ENCODE measurements at places on chromosomes 7 and 10.

DNA sequence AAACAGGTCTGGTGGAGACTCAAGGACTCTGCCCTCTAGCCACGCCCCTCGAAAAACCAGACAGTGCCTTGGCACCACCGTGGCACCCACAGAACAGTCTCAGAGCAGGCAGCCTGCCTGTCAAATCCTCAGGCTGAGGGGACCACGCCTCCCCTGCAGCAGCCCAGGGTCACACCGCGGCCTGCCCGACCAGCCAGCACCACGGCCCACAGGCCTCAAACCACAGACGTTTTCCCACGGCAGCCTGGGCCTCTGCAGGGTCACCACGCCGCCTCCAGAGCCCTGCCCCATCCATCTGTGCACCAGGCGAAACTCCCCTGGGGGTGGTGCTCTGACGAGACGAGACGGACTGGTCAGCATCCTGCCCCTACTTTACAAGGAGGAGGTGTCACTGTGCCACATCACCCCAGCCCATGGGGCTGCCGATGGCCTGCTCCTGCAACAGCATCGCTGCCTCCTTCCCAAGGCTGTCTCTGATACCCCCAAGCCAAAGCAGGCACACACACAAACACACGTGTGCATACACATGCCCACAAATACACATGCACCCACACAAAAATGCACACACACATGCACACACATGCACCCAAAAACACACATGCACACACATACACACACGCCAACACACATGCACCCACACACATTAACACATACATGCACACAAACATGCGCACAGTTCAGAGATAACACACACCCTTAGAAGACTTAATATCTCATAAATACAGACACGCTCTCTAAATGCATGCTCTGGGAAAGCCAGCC is 24.6 kb downstream of the PAPOLB start:
- DNase-seq: no peak

- DNase-seq: peak; percentile 10
Measured at GRCh38 chr7:12322284-12322902, 81.3 kb downstream of the VWDE start.

GRCh38 chr7:132152131-132152889 is 424.0 kb downstream of the PLXNA4 start:
- DNase-seq: no peak

- DNase-seq: no peak
Measured at GRCh38 chr10:92239600-92240288, 51.1 kb downstream of the CPEB3 start.

DNA sequence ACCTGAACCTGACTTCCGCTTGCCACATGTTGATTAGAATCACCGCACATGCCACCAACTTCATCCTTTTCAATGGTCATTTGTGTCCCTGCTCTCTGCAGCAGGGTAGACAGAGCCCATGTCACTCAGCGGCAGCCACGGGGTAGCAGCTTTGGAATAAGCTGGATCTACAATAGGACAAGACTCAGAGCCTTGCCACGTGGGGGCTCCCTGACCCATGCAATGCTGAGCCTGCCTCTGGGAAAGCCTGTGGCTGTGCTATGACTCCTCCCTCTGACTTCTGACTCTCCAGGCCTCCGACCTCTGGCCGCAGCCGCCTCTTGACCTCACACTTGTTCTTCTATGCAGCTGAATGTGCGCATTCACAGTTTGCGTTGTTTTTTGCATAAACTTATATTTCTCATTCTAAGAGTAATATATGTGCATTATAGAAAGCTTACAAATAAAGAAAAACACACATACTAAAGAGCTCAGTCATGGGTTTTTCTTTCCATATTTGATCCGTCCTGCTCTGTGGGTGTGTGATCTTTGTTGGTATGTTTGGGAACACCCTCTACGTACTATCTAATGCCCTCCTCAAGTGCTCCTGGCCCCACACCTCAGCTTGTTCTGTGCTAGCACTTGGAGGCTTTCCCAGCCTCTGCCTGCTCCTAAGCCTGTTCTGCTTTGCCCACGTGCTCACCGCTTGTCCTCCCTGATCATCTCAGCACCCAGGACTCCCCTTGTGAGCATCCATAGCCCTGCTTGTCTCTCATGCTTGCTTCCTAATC is 198.0 kb upstream of the MKI67 start:
- no peak for DNase-seq

DNA sequence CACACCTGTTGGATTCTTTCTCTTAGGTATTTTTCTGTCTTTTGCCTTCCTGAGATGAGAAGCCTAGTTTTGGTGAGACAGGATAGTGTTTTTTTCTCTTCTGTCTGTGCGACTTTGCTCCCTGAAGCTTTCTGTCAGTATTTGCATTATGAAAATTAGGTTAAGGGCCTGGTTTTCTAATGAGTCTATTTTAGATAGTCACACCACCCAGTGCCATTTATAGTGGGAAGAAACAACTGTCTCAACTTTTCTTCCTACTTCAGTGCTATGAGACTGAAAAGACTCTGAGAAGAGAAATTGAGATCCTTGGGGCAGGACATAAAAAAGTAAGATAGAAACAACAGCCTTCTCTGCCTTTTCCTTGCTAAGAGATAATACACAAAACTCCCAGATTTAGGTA is 53.6 kb downstream of the MINPP1 start:
- DNase-seq: no peak

- DNase-seq: no peak
Measured at GRCh38 chr10:58150290-58150689, 117.4 kb downstream of the IPMK start.

- no peak for DNase-seq
Measured at GRCh38 chr7:21642422-21642821, 99.6 kb downstream of the DNAH11 start.

DNA sequence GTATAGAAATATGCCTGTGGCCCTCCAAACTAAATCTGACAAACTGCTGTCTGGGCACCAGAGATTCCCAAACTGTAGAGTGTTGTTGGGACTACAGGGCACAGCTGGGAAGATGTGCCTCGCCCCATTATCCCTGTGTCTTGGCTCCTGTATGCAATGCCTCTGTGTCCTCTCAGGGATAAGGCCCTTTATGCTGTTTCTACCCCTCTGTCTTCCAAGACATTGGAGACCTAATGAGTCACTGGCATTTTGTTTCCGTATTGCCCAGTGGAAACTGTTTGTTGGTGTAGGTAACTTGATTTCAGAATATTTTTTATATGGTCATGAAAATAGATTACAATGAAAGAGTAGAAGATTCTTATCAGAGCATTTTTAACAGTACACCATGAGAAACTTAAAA is 183.2 kb downstream of the GLI3 start:
- DNase-seq: no peak

DNA sequence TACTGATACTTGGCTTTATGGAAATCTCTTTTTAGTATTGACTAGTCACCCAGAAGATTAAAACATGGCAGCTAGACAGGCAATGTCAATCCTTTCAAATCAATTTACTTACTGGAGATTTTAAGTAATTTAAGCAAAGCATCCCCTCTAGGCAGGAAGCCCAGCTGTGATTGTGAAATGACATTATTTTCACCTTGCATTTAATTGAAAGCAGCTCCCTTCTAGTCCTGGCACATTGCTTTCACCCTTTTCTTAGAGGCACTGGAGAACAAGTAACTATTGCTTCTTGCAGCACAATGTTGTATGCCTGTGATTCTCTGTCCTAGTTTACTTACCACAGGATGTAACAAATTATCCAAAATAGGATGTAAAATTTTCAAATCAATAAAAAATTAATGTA is 13.3 kb downstream of the ST7 start:
- DNase-seq: no peak

GRCh38 chr7:140685407-140686087 is 11.0 kb upstream of the NDUFB2 start:
- DNase-seq: no peak

DNA sequence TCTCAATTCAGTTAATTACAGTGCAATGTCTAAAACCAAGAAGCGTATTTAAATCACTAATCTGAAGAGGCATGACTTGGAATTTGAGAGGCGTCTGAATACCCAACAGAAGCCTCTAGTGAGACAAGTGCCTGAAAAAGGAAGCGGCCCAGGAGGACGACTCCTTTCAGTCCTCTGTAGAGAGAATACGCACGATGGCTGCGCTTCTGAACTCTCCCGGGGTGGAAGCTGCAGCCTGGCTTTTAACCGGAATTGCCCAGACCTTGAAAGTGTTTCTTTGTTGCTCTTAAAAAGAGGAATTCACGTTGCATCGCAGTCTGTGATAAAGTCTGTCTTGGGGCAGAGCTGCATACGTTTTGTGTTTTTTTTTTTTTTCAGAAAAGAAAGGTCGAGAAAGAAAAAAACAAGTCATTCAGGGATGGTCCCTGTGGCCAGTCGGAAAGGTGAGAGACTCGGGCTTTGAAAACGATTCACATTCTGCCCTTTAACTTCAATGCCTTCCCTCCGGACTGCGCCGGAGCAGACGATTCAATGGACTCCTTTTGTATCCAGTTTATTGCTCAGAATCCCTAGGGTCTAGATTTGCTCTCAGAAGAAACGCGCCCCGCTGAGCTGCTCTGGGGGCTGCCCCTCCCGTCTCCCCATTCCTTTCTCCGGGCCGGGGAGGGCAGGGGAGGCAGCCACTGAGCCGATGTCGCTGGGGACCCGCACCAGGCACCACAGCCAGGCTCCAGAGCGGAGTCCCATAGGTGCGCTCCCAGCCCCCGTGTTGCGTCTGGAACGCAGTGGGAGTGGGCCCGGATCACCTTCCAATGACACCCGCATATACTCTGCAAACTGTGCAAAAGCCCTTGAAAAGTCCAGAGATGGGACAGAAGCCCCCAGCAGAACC is 994 bp upstream of the PTF1A start:
- DNase-seq: no peak

DNA sequence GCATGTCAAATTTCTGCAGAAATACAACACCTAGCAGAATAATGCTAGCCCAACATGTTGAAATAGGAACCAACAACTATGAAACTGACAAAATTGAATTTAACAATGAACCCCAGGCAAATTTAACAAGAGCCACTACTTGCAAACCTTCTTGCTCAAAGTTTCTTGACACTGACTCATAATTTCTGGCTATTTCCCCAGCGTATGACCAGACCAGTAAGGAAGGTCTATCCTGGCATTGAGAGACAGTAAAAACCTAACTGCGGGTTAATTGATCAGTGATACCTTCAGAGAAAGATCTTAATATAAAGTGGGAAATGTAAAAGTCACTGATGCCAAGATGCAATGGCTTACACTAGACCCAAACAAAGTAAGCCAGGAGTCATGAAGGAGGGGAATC is 510.1 kb downstream of the ARL4A start:
- no peak for DNase-seq

DNA sequence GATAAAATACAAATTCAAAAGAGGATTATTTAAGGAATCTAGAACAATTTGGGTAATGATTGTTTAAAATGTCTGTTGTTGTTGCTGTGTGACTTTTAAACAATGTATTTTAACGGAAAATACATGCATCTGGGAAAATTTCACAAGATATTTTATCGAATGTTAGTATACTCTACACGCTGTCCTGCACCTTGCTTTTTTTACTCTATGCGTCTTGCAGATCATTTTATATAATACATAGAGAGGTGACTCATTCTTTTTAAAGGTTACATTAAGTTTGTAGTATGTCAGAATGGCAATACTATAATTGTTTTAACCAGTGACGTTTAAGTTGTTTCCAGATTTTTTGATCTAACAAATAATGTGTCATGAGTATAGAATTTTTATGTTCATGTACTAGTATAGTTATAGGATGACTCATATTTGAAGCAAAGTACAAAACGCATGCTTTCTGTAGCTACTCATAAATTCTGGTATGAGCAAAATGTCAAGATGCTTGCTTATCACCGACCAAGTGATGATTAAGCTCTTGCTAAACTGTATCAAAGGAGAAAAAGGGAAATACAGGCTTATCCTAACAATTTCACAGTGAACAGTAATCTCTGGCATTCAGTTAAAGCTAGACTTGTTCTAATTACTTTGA is 4.9 kb downstream of the DKK1 start:
- no peak for DNase-seq

GRCh38 chr7:104621321-104621720 is 292.9 kb downstream of the LHFPL3 start:
- DNase-seq: peak; percentile 26

Measured in activated CD4-positive, alpha-beta T cell treated with anti-CD3 and anti-CD28 coated beads, Interleukin-2, amount 50 U/mL, for 16 hours (primary cell).